ENCODE measurements at places on chromosomes 13 and 19. TPM values are rescaled to one million over a fixed set of nuclear protein-coding genes. Genes with fewer than 3 reads are reported as not detected.
A peak's percentile ranks its signal among the peaks of the same experiment; 100 is the strongest.

The ZNF491 gene
- 0.12 TPM for total RNA-seq

The POSTN gene
- total RNA-seq, result not detected

The C1QTNF9 gene
- total RNA-seq, result not detected

The ACER1 gene
- total RNA-seq, result not detected

The PODNL1 gene
- not detected for total RNA-seq

The NLRP9 gene
- not detected for total RNA-seq

DNA sequence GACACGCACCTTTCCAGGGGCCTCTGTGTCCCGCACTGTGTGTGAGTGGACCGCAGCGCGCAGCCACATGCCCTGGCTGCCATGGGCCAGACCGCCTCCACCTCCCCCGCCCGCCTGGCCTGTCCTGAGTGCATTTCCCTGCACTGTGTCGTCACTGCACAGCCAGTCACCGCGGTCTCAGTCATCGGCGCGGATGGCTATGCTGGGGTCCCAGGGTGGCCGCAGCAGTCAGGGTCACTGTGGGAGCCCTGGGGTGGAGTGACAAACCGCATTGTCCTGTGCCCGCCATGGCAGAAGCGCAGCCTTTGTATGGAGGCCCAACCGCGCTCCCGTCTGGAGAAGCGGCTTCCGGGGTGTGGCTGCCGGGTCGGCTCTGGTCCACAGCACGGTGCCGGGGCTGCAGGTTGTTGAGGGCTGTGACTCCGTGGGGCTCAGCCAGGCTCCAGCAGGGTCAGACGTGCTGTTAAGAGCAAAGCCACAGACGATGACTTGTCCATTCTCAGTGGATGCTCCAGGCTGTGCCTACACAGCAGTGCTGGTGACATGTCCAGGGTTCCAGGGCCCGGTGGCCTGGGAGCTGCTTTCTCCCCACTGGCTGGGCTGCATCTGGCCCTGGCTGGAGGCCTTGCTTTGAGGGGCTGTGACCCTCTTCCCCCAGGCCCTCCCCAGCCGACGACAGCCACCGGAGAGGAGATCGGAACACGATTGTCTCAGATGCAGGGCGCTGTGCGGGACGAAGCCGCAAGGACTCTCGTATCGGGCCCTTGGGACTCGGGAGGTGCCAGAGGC is 6.3 kb upstream of the NDUFS7 start:
- no peak for DNase-seq

- DNase-seq, result peak; percentile 25
Measured at GRCh38 chr13:111371720-111372119, 51.3 kb downstream of the TEX29 start.

- no peak for DNase-seq
Measured at GRCh38 chr13:106172176-106172905, 363.1 kb downstream of the EFNB2 start.

- DNase-seq, result peak; percentile 66
Measured at GRCh38 chr19:42352301-42353259, 27.1 kb downstream of the MEGF8 start.

- peak; percentile 61 for DNase-seq
Measured at GRCh38 chr19:52742516-52742915, 7.7 kb upstream of the ZNF611 start.

GRCh38 chr19:38812009-38812840 is 520 bp downstream of the LGALS4 start:
- DNase-seq, result no peak

DNA sequence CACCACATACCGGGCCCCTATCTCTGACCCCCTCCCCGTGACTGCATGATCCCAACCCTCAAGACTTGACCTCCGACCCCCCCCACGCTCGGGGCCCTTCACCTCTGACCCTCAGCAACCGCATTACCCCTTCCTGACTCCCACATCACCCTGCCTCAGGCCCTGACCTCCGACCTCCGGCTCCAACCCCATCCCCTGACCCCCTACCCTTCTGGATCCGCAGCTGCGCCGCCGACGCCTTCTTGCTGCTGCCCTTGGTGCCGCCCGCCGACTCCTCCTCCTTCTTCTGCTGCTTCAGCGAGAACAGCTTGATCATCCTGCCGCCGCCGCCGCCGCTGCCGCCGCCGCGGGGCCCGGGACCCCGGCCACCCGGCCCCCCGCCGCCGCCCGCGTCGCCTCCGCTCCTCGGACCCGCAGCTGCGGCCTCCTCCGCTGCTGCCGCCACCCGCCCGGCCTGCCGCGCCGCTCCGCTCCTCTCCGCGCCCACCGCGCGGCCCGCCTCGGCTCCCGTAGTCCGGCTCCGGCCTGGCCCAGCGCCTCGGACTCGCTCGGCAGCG is at the start of gene UBE2M:
UBE2M (minus strand) TSS at position 546 of the 557 bp plus-strand sequence; CDS start at position 316, 230 bp downstream.
- DNase-seq, result peak; percentile 90

DNA sequence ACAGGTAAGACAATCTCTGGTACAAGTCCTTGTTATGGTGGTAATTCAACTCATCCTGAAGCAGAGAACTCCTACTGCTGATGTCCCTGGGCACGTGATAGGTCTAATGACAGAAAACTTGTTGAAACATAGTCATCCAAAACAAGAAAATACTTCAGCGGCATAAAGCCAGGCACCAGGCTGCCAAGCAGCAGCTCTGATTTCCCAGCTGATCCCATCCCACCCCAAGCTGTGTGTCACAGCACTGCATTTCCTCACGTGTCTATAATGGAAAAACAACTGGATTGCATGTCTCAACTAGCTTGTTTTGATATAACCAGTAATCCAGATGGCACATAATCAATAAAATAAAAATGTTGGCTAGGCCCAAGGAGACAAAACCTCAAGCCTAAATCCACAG is 64.8 kb downstream of the MIPEP start:
- no peak for DNase-seq

- DNase-seq, result no peak
Measured at GRCh38 chr13:76596216-76596615, 290.0 kb downstream of the KCTD12 start.

DNA sequence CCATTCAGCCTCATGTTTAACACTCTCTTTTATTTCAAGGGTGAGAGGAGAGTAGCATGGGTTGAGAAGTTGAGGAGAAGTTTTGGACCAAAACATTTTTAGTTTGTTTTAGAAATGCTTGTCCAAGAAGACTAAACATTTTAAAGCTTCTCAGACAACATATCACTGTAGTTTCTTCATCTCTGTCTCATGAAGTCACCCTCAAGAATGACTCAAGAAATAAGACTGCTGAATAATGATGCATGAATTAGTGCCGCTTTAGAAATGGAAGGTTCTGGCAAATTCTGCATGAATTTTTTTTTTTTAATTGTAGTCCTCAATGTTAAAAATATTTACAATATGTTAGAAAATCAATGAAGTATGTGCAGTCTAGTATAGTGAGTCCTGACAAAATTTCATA is 422.7 kb upstream of the ARGLU1 start:
- DNase-seq, result no peak

- DNase-seq, result no peak
Measured at GRCh38 chr19:39833160-39833463, 850 bp downstream of the DYRK1B start.

DNA sequence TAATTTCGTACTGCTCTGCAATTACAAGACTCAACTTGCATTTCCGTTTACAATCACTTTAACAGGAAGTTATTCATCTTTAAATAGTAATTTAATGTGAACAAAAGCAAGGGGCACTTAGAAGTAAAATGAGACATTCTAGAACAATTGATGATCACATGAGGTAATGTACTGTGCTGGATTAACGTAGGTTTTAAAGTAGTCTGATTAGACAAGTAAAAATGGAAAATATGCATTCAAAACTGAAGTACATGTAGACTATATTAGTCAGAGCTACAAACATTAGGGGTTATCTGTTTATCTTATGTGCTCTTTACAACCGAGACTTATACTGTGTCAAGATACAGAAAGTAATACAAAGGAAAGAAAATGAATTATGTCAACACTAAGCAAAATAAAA is 1528.0 kb downstream of the SLITRK5 start:
- DNase-seq, result no peak

DNA sequence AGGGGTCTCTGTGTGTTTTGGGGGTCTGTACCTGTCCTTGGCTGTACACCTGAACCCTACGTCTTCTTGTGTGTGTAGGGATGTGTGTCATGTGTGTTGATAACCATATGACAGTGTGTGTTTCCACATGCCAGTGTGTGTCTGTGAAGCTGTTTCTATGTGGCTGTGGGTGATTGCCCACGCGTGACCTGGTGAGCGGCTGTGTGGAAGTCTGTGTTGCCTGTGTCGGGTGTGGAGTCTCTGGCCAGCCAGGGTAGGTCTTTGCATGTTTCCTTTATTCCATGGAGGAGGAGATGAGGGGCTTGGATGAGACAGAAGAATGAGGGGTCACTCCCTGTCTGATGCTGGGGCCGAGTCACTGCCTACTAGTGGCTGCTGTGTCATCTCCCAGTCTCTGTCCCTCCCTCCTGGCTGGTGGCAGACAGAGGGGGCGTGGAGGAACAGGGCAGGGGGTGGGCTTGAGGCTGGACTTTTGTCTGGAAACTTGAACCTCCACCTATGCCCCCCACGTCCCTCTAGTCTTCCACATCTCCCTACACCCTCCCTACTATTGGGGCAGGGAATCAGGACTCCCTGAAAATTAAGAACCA is 2.8 kb upstream of the FOSB start:
- DNase-seq, result no peak

DNA sequence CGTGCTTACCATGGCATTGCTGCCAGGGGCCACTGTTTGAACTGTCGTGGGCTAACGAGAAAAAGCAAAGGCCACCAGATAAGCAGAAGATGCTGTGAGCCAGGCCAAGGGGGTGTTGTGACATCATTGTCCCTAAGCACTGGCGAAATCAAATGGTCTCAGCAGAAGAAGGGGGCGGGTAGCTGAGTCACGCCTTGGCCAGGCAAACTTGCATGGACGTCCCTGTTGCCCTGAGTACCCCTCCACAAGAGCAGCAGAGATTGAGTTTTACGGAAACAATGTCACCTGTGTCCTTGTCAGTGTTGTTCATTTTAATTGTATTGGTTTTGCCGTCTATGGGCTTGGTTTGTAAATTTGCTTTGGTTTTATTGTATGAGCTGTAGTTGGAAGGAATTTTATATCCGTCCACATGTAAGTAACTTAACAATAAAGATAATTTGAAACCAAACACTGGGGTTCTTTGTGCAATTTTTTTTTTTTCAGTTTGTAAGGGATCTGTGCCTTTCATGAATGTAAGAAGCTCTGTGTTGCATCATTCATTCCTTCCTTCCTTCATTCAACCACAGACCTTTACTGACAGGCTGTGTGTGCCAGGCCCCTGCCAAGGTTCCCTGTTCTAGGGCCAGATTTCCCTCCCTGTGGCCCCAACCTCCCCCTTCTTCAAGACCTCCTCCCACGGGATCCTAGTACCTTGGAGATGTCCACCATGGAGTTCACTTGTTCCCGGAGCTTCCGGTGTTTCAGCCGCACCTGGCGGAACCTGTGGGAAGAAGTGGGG is 12.3 kb downstream of the KCNN4 start:
- no peak for DNase-seq

GRCh38 chr13:36310417-36311108 is 12.9 kb upstream of the CCDC169 start:
- no peak for DNase-seq

- no peak for DNase-seq
Measured at GRCh38 chr19:43618921-43619261, 538 bp downstream of the ZNF428 start.

GRCh38 chr13:28320884-28321574 is 173.9 kb downstream of the FLT1 start:
- no peak for DNase-seq

DNA sequence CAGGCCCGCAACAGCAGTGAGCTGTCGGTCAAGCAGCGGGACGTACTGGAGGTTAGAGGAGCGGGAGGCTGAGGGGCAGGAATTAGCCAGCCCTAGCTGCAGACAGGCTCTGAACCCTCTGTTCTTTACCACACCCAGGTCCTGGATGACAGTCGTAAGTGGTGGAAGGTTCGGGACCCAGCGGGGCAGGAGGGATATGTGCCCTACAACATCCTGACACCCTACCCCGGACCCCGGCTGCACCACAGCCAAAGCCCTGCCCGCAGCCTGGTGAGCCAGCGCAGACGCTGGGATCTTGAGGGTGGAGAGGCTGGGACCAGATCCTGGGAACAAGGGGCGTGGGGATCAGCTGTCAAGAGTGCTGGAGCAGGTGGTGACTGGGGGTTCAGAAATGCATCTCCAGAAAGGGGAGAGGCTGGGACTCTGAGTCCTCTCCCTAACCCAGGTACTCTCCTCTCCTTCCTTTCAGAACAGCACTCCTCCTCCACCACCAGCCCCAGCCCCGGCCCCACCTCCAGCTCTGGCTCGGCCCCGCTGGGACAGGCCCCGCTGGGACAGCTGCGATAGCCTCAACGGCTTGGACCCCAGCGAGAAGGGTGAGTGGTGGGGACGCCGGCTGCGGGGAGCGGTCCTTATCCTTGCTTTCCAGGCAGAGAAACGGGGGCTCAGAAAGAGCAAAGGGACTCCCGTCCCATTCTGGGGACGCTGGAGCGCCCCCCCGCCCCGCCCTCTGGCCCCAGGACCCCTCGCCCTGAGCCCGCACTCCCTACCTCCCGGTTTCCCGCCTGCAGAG is 10.4 kb downstream of the EPS8L1 start:
- no peak for DNase-seq

- DNase-seq, result no peak
Measured at GRCh38 chr13:24275041-24275440, 34.3 kb upstream of the C1QTNF9 start.

DNA sequence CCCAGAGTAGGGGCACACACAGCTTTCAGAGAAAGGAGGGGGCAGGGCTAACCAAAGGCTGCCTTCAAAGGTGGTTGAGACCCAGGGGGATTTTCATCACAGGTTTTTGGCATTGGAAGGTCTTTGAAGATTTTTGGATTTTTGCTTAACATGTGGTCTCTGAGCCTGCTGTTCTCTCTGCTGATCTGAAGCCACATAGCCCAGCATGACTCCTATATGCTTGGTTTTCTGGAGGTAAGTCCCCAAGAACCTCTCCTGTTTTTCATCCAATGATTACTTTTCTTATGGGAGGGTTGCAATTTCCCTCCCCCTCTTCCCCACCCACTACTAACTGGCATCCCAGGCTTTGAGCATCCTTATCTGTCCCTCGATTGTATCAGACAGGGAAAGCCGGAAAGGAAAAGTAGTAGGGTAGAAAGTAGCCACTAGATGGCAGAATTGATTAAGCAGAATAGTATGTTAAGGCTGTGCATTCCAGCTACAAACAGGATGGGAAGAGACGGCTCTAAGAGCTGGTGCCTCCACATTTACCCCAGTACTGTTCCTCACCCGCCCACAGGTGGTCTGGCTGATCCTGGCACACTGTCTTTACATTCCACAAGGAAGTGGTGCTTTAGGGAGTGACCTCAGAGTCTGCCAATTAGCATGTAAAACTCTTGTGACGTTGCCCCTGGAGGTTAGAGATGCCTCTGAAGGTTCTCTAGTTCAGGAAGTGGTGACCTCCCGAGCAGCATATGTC is 218.9 kb upstream of the EDNRB start:
- DNase-seq, result peak; percentile 66

- no peak for DNase-seq
Measured at GRCh38 chr13:96415831-96416385, 326.0 kb downstream of the HS6ST3 start.

- no peak for DNase-seq
Measured at GRCh38 chr19:13036366-13036976, 41.2 kb downstream of the NFIX start.

- DNase-seq, result no peak
Measured at GRCh38 chr19:55440411-55441105, 2.5 kb downstream of the SHISA7 start.

- peak; percentile 94 for DNase-seq
Measured at GRCh38 chr19:17282488-17283125, 906 bp downstream of the ANKLE1 start.

Measured in activated CD4-positive, alpha-beta T cell treated with anti-CD3 and anti-CD28 coated beads, Interleukin-2, amount 10 ng/mL, durations not matched to agents 24 days and 14 days (primary cell).